ENCODE measurements at places on chromosomes 7 and 10.

DNA sequence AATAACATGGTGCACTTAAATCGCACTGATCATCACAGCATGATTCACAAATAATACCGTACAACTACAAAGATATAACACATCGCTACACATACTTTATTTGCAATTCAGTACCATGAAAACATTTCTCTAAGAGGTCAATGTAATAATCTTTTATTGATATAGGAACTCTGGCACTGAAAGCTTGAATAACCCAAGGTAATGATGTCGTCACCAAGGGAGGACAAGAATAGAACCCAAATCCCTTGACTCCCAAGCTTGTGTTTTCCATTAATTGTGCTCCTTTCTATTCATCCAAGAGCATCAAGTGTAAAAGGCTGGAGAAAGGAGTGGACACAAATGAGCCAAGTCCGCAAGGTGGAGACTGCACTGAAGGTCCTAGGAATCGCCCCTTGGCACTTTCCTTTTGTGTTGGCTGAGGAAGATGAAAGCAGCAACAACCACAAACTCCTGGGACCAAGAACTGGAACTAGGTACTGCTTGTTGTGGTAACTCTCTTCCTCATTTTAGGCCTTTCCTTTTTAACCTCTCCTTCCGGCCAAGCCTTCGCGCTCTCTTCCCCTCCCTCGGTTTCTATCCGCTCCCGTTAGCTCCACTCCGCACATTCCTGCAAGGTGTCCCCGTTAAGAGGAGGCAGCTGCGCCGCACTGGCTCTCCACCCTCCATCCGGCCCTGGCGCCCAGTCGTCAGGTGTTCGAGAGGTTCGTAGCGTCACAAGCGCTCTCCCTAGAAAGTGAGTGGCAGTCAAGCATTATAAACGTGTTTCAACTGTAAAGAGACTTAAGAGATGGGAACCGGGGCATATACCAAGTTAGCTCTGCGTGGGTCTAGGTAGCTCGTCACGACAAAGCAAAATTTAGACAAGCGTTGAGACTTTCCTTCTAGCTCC, 1.0 kb upstream of the CBLL1 start:
- DNase-seq: no peak

GRCh38 chr7:105849122-105849855, 27.1 kb downstream of the ATXN7L1 start:
- DNase-seq: no peak

DNA sequence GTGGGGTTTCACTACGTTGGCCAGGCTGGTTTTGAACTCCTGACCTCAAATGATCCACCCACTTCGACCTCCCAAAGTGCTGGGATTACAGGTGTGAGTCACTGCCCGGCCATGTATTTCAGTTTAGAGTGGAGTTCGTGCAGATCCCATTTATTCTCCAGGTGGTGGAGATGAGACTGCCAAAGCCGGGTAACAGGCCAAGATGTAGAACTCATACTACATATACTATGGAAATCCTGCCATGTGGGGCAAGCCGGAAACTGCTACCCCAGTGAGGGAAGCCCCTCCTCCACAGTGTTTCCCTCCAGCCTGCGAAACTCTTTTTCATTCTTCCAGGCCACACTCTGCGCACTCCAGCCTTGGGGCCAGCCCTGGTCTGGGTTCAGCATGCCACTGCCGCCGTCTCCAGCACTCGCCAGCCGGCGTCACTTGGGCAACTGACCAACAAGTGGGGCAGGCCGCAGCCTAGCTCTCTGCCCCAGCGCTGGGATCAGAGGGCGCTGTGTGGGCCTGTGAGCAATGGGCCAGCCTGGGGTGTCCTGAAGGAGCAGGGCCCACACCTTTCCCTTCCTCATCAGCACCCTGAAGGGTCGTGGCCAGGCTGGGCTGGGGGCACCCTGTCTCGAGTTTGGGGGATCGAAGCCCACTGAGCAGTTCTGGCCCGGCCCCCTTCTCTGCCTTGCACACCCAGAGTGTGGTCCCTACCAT, 122.0 kb downstream of the TRRAP start:
- no peak for DNase-seq

- no peak for DNase-seq
Measured at GRCh38 chr10:9869205-9869604, 1148.5 kb upstream of the CELF2 start.

GRCh38 chr10:52488606-52489485, 174.8 kb downstream of the DKK1 start:
- no peak for DNase-seq

- no peak for DNase-seq
Measured at GRCh38 chr7:120774481-120774880, 83.5 kb downstream of the TSPAN12 start.

DNA sequence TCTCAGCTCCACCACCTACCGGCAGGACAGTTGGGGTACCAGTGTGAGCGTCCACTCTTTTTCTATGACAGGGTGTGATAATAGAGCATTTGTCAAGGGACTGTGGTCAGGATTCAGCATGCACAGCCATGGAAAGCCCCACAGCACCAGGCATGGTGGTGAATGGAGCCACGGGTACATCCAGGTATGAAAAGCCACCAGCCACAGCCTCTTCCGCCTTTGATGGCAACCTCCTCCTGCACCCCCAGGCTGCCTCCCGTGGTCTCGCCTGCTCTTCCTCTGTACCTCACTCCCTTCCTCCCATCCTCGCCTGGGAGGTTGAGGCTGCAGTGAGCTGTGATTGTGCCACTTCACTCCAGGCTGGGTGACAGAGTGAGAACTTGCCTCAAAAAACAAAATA, 90.2 kb upstream of the CHST15 start:
- no peak for DNase-seq

Data from nucleus accumbens (tissue), 56 donors.